ENCODE measurements at places on chromosomes 11 and 22.

DNA sequence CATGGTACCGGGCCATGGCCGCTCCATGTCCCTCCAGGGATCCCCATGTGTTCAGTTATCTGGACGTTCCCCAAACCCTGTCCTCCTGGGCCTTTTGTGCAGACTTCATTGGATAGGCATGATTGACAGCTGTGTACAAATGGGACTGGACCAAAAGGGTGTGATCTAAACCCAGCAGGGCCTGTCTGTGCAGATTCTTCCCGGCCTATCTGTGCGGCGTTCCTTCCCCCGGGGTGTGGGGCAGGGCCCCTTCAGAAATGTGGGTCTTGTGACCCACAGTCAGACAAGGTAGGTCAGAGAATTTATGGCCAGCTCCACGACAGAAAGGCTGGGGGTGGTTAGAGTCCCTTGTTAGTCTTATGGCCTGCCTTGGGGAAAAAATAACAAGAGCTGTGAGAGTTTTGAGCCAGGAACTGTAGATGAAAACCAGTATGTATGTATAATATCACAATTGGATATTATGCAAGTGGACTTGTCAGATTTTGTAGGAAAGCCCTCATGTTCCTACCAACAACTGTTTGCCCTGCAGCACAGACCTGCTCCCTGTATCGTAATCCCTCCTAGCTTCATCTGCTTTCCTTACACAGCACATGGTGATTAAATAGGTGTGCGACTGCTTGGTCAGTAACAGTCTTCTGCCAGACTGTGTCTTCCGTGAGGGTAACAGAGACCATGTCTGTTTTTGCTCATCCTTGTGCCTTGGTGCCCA lies 31.7 kb downstream of the AP2A2 start:
- DNase-seq, result no peak

GRCh38 chr11:96112192-96113128 lies 188.6 kb upstream of the MTMR2 start:
- DNase-seq, result no peak

DNA sequence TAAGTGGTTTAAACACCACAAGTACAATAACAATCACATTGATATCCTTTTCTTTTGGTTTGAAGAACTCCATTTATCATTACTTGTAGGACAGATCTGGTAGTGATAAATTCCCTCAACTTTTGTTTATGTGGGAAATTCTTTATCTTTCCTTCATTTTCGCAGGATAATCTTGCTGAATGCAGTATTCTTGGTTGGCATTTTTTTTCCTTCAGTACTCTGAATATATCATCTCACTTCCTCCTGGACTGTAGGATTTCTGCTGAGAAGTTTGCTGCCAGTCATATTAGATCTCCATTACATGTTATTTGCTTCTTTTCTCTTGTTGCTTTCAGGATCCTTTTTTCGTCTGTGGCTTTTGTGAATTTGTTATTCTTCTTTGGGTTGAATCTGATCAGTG lies 179.0 kb upstream of the PLET1 start:
- DNase-seq, result no peak

GRCh38 chr11:82076126-82076525 lies 657.5 kb downstream of the FAM181B start:
- DNase-seq, result no peak

GRCh38 chr11:123301696-123302400 lies 106.8 kb upstream of the CLMP start:
- peak; percentile 63 for DNase-seq
